Hematopoietic multipotent progenitor cell (in vitro differentiated cells): ENCODE measurements at places on chromosomes 2 and 18.
A peak's percentile ranks its signal among the peaks of the same experiment; 100 is the strongest.

DNA sequence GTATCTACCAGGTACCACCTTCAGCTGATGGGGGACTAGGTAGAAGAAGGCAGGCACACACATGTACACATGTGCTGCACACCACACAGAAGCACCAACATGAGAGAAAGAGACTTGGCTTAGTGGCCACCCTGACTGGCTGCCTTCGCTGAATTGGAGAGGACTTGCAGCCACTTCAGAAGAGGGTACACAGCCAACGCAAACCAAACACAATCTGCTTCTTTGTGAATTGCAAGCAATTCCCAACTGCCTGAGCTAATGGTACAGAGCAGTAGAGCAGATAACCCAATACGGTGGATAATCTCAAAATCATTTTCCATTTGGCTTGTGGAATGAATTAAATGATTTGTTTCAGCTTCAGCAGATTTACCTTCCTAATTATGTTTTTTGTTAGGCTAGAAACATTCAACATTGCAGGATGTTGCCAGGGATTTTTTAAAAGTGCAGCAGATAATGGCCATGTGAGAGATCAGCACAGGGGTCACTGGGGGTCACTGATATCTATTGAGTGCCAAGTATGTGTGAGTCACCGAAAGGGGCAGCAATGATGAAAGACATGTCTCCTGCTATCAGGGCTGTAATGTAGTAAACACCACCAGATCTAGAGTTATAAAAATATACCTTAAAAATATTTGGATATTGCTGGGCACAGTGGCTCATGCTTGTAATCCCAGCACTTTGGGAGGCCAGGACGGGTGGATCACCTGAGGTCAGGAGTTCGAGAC lies 652.6 kb downstream of the BCL11A start:
- DNase-seq: no peak

DNA sequence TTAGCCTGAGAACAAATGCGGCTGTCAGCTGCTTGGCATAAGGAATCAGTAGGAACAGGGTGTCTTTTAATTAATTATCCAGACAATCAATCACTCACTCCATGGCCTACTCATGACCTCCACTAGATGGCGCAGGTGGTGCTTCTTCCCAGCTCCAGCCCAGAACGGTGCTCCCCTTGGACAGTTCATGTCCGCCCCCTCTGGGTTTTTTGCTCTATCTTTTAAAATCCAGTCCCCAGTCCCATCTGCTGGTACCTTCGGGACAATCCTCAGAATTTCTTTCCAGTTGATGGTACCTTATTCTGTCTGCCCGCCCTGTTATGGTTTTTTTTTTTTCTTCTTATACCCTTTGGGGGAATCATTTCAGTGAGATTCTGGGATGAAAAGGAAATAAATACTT lies 99.8 kb downstream of the CACNB4 start:
- peak; percentile 5 for DNase-seq

DNA sequence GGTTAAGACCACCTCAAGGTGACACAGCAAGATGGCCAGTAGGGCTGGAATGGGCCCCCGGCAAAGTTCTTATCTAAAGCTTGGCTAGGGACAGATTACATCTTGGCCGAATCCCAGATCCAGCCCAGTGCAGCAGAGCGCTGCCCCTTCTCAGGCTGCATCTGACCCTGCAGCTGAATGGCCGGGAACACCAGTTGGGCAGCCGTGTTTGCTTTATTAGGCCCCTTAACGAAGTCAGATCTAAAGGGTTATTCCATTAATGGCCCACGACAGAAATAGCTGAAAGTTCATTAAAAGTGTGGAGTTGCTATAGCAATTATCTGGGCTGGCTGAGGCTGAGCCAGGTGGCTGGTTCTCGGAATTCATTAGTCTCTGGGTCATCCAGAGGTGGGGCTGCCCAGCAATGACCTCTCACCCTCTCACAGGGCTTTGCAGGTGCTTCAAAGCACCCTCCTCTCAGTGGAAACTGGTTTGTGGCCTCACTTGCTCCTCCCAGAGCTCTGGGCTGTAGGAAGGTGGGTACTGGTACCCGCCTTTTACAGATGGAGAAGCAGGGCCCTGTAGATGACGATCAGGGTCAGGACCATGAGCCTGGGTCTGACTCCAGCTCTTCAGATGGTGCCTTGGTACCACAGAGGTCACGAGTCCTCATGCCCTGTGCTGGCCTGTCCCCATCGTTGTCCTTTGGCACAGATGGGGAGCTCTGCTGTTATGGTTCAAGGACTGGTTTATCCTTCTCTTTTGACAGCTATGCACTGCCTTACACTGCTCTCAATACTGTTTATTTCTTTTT lies 68.8 kb downstream of the EMX1 start:
- no peak for DNase-seq

GRCh38 chr2:8427211-8427610 lies 254.6 kb upstream of the ID2 start:
- no peak for DNase-seq

DNA sequence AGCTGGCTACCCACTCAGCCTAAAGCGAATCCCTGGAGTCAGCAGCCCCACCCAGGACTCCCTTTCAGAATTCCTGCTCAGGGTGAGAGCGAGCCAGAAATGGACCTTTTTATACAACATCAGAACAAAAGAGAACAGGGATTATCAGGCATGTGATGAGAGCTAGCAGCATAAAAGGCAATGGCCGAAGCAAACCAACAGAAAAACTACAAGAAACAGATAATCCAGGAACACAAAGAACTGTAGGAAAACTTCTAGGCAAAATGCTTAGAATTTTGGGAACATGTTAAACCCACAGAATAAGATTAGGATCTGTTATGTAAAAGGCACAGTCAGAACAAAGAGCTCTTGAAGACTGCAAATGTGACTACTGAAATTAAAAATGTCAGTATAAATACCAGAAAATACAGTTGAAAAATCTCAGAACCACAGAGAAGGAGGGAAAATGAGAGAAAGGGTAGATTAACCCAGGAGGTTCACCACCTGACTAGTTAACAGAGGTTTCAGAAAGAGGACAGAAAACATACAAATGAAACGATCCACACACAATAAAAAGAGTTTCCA lies 31.3 kb downstream of the ITGA6 start:
- no peak for DNase-seq
